ENCODE measurements at places on chromosomes 16 and 17.

- DNase-seq: no peak
Measured at GRCh38 chr16:57504491-57504890, 18.2 kb upstream of the DOK4 start.

DNA sequence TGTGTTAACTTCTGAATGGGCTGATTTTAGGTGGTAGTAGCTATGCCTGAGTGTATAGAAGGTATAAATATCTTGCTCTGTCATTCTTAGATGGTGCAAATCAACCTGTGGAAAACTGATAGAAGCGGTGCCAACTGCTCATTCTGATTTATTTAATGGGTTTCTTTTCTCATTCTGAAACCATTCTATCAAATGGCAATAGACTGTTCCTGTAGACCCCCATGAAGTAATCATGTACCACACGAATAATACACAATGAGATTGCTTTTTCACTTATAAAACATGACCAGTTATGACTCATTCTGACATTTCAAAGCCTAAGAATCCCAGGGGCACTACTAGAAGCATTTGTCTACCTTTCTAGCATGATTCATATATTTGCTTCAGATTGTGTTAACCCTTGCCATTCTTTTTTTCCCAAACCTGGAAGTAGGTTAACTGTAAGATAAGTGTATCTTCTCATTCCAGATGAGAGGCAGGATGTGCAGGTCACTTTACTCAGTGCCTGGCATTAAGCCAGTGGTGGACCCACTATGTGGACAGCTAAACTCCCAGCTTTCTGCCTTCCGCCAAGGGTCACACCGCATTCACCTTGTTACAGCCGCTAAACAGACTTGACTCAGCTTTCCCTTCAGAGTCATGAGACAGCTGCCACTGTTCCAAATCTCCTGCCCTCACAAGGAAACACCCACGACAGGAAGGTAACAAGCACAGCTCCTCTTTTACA is 16.4 kb upstream of the SLC16A11 start:
- DNase-seq: peak; percentile 49

GRCh38 chr17:34252095-34252443 is 3.0 kb upstream of the CCL2 start:
- no peak for DNase-seq

- DNase-seq: no peak
Measured at GRCh38 chr17:79878329-79878947, 39.2 kb upstream of the CBX4 start.

DNA sequence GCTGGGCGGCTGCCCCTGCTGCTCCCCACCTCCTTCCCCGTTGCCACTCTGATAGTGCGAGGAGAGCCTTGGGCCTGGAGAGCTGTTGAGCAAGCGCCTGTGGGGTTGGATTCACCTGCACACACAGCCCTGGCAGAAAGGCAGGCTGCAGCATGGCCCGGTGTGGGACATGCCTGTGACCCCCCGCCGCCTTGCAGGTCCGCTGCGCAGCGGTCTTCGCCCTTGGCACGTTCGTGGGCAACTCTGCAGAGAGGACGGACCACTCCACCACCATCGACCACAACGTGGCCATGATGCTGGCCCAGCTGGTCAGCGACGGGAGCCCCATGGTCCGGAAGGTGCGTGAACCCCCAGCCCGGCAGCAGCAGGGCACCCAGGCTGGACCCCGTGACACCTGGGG is 106.8 kb upstream of the CHMP6 start:
- DNase-seq: no peak

- no peak for DNase-seq
Measured at GRCh38 chr17:36184023-36184765, 7.8 kb upstream of the TBC1D3B start.

- DNase-seq: no peak
Measured at GRCh38 chr17:21522755-21523336, 146.7 kb downstream of the KCNJ12 start.

DNA sequence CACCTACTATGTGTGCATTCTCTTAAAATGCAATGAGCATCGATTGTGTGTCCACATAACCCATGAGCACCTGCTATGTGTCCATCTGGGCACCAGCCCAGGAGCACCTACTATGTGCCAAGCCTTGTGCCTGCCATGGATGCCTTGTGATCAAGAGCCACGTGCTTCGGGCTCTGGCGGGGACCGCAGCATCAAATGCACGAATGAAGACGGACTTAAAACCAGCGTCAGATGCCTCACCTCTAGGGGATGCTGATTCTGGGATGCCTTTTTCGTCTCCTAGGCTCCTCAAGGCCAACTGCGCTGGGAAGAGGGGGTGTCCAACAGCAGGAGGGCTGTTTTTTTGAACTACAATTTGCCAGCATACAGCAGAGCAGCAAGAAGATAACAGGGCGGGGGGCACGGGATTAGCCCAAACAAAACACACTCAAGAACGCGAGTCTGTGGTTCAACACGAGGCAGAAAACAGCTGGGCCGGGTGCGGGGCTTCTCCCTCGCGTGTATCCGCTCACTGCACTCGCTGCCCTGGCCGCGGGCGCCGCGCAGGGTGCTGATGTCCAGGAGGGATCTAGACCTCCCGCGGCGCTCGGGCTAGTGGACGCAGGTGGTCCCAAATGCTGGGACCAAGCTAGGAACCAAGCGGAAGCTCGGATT is 1.2 kb upstream of the GLIS2 start:
- DNase-seq: peak; percentile 19

DNA sequence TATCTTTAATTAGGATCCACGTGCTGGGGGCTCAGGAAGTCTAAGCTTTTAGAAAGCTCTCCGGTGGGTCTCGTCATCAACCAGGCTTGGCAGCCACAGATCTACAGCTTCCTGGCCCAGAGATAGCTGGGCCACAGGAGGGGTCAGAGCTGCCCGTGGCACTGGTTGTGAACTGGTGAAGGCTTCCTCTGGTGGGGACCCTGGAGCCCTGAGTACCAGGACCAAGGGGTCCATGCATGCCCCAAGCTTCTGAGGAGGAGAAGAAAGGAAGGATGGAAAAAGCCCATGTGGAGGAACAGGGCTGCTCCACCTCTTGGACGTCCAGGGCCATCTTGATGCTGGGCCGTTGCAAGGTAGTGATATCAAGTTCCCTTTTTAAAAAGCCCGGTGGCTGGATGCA is 13.3 kb downstream of the RMI2 start:
- no peak for DNase-seq

DNA sequence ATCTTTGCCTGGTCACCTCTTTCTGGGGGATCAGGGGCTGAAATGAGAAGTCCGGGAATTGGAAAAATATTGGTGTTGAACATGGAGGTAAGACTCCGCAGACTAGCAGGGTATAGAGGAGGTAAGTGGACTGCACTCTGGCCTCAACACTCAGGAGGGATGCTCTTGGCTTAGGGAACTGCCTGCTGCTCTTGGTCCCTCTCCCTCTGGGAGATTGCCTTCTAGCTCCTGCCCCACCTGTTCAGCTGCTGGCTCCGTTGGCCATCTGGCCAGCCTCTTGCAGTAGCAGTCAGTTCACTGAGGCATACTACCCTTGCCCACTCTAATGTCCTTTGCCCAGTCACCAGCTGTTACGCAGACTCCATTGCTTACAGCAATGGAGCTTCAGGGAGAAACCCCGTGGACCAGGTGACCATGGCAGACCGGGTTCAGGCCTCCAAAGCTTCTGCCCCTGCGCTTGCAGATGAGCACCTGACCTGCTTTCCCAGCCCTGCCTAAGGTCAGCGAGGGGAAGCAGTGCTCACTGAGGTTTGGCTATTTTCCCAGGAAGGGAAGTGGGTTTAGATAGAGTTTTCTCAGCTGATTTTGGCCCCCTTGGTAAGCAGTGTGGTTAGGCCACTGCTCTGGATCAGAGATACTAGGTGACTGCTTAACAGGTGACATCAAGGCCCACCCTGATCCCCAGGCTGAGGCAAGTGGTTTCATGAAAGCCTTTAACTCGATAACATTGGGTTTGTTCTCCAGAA is 11.9 kb downstream of the CDK5RAP3 start:
- DNase-seq: no peak

DNA sequence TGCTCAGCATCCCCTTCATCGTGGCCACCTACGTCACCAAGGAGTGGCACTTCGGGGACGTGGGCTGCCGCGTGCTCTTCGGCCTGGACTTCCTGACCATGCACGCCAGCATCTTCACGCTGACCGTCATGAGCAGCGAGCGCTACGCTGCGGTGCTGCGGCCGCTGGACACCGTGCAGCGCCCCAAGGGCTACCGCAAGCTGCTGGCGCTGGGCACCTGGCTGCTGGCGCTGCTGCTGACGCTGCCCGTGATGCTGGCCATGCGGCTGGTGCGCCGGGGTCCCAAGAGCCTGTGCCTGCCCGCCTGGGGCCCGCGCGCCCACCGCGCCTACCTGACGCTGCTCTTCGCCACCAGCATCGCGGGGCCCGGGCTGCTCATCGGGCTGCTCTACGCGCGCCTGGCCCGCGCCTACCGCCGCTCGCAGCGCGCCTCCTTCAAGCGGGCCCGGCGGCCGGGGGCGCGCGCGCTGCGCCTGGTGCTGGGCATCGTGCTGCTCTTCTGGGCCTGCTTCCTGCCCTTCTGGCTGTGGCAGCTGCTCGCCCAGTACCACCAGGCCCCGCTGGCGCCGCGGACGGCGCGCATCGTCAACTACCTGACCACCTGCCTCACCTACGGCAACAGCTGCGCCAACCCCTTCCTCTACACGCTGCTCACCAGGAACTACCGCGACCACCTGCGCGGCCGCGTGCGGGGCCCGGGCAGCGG is 3.2 kb downstream of the UTS2R start:
- no peak for DNase-seq

- no peak for DNase-seq
Measured at GRCh38 chr17:74994440-74994839, 7.0 kb downstream of the CDR2L start.
